ENCODE measurements at places on chromosomes 6 and 20. TPM values are rescaled to one million over a fixed set of nuclear protein-coding genes. Genes with fewer than 3 reads are reported as not detected.

ANGPT4 gene
- total RNA-seq = 0.27 TPM

HCRTR2 gene
- not detected for total RNA-seq

TMEM244 gene
- total RNA-seq = not detected

SLC22A3 gene
- total RNA-seq = 118 TPM

TMC2 gene
- total RNA-seq = 0.23 TPM

DNA sequence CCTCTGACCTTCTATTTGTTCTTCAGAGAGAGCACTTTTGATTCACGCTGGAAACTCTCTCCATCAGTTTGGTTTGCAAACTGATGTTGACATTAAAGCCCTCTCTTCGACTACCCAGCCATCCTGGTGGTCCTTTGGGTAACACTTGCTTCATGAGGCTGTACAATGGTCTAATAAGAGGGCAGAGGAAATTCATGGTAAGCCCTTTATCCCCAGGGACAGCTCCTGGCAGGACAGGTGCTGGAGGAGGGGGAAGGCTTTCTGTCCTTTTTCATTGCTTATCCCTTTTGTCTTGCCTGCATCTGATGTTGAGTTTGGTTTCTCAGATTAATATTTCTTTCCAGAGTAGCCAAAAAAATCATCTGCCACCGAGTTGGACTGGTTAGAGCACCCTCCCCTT is 52.1 kb upstream of the CD93 start:
- no peak for DNase-seq

GRCh38 chr6:6714953-6715352 is 126.4 kb downstream of the LY86 start:
- no peak for DNase-seq

DNA sequence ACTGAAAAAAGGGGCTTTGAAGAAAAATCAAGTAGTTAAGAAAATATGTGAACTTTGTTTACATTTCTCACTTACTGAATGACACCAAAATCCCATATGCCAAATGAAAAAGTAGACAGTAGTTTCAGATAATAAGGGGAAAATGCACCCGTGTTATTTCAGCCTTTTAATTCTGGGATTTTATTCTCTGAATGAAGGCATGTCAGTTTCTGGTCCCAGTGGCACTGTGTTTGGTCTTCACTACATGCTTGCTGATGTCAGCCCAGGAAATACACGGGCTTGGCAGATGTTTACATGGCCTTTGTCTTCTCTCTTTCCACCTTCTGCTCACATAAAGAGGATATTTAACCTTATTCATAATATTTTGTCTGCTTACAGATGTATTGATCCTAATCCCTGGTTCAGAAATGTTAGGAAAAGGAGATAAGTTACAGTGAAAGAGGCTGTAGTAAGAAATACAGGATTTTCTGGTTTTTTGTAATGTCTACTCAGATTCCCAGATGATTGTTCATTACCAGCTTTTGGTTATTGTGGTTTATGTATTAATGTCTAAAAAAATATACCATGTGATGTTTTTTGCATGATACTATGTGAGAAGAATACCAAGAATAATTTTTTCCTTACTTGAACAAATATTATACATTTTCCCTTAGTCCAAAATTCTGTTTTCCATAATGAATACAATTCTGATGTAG is 27.7 kb downstream of the DSE start:
- DNase-seq = no peak

- no peak for DNase-seq
These were observed 79.2 kb upstream of the PHACTR2 start for GRCh38 chr6:143598466-143599080.

GRCh38 chr20:59723108-59723500 is 118.8 kb downstream of the PHACTR3 start:
- no peak for DNase-seq

DNA sequence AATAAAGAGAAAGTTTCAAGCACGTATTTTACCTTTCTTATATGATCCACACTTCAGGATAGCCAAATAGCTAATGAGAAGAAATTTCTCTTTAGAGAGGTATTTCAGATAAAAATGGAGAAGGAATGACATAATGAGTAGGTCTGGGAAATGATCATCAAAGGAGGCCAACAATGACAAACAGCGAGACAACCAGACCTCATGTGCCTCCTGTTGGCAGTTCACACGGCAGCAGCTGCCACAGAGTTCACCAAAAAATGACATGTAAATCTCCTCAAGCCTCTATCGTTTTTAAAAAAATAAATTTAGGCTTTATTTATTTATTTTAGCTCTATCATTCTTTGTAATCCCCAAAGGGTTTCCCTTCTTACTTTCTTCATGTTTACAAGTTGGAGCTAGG is 47.7 kb downstream of the SLC2A12 start:
- no peak for DNase-seq

All from prostate gland (tissue), 2 donors.